ENCODE measurements at places on chromosomes 6 and 20.
A peak's percentile ranks its signal among the peaks of the same experiment; 100 is the strongest.

DNA sequence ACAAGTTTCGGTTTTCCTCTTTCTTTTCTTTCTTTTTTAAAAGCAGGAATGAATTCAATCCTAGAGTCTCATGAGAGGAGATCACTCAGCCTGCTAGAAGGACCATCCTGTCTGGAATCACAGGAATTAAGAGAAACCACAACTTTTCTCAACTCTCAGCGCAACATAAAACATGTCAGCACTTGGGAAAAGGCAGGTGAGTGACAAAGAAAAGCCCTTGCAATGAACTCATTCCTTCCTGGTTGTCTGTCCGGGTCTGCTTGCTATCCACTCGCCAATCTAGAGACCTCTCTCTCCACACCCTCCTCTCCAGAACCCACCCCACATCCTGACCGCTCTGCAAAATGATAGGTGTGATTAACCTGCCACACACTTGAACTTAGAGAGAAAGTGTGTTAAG, 253.8 kb downstream of the LY86 start:
- DNase-seq, result no peak

DNA sequence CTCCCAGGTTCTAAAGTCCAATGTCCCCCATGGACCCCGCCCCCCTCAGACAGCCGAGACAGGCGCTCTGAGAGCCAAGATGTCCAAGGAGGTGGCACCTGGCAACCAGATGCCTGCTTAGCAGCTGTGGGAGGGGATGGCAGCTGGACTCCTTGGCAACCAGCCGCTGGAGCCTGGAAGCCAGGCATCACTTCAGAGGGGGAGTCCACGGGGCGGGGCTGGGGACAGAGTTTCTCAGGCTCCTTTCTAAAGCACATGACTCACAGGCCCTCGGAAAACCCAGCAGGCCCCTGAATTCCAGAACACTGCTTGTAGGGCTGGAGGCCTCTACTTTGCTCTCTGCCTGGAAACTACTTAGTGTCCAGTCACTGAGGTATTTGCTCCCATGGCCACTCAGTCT, 51.5 kb downstream of the PREX1 start:
- peak; percentile 91 for DNase-seq

DNA sequence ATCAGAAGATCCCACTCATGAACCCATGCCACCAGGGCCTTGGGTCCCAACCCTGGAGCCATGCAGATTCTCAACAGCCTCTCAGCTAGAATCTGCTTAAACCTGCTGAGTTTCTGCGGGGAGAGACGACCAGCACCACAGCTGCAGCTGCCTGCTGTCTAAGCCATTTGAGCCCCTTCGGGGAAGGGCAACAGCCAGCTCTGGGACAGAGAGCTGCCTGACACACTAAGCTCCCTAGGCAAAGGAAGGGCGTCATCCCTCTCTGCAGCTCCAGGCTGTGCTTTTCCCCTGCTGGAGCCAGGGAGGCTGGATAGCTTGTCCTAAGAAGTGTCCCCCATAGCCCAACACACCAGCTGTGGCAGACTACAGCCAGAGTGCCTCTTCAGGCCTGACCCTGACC, 182.5 kb downstream of the OTOR start:
- DNase-seq, result no peak

DNA sequence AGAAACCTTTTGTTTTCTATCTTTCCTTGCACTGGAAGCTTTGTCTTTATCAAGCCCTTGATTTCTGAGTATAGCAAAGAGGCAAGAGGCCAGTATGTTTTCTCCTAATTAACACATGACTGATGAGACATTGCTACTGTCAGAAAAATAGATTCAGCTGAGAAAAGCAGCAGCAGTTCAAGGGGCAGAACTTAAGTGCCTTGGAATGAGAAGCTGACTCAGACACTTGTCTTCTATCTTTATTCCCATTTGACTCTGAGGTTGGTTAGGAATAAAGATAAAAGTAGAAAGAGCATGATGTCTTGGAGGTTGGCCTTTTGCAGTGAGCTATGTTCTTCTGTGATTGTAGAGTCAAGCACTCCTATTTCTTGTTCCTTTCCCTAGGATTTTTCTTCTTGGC, 79.1 kb upstream of the MAN1A1 start:
- no peak for DNase-seq

DNA sequence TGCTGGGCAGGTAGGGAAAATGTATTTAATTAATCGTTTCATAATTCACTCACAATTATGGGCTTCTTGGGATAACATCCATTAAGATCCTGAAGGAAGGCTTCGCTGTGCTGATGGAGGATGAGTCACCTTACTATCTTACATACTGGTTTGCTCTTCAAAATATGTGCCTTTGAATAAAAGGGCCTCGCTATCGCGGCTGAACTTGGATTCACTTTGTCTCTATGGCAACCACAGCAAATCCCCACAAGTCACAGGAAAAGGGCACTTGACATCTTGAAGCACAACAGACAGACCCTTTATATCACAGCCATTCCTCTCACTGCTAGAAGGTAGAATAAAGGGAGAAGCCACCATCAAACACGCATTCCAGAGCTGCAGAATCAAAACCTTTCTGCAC, 141.3 kb upstream of the MYLIP start:
- DNase-seq, result peak; percentile 22

Measured in astrocyte of the spinal cord (primary cell).